ENCODE measurements at places on chromosomes 3 and 15. TPM values are rescaled to one million over a fixed set of nuclear protein-coding genes. Genes with fewer than 3 reads are reported as not detected.

GRCh38 chr3:168974617-168975403, 688.7 kb downstream of the MECOM start:
- no peaks in the 10 kb centered on the region for H3K36me3 ChIP-seq
- DNase-seq, result no peak
- H3K4me1 ChIP-seq, result no peaks in the 10 kb centered on the region
- H3K4me3 ChIP-seq, result no peak overlapping the region
- no peak overlapping the region for H3K27ac ChIP-seq

DNA sequence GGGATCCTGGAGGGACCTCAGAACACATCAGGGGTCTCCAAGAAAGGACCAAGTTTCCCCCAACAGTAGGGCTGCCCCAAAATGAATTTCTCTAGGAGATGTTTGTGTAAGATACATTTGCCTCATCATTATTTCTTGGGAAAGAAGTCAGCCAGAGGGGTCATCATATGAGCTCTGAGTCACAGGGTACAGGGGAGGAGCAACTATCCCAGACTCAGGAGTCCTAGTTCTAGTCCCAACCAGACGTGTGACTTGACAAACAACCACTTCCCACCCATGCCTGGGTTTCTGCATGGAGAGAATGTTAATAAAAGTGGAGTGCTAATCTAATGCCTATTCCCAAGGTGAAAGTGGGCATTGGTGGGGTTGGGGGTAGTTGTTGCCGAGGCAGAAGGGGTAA, 144.1 kb downstream of the ALDH1A2 start:
- H3K4me3 ChIP-seq, result no peak overlapping the region
- no peaks in the 10 kb centered on the region for H3K36me3 ChIP-seq
- H3K27ac ChIP-seq, result no peak overlapping the region
- H3K27me3 ChIP-seq, result peaks cover 8% of the 10 kb centered on the region

MITF gene
- not detected for total RNA-seq

- peaks cover 62% of the 10 kb centered on the region for H3K36me3 ChIP-seq
- H3K4me3 ChIP-seq, result no peak overlapping the region
- no peaks in the 10 kb centered on the region for H3K27me3 ChIP-seq
Measured at GRCh38 chr3:197846491-197846890, 55.4 kb downstream of the LRCH3 start.

DNA sequence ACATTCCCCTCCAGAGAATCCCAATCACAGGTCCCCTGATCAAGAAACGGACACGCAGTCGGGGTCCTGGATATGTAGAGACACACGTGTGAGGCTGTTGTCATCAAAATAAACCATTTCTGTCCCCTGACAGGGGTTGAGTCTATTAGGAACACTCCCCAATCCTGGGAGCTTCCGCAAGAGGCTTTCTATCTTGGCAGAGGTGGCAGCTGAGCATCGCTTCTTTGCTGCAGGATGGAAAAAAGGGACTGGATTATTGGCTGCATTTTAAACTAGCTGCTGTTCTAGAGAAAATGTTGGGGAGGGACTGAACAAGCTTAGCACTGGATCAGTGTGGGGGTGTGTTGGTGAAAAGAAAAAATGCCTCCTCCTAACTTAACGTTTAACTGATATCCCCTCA, 2.5 kb upstream of the CNTN4 start:
- no peak overlapping the region for H3K27ac ChIP-seq
- H3K27me3 ChIP-seq, result peaks cover 30% of the 10 kb centered on the region
- H3K4me1 ChIP-seq, result no peaks in the 10 kb centered on the region
- H3K4me3 ChIP-seq, result no peak overlapping the region
